ENCODE measurements at places on chromosomes 4 and X. TPM values are rescaled to one million over a fixed set of nuclear protein-coding genes. Genes with fewer than 3 reads are reported as not detected.

Gene CISD2
- 27.6 TPM for polyA plus RNA-seq

Gene SCML2
- 0.73 TPM for polyA plus RNA-seq

Gene RTL3
- not detected for polyA plus RNA-seq

Gene RASGEF1B
- polyA plus RNA-seq: 2.3 TPM

Gene FHL1
- 19.7 TPM for polyA plus RNA-seq

Gene PRSS12
- polyA plus RNA-seq: not detected

Gene CNKSR2
- polyA plus RNA-seq: 8.0 TPM

Gene NLRP2B
- polyA plus RNA-seq: not detected

Gene SMARCA1
- 0.14 TPM for polyA plus RNA-seq

Gene TXK
- polyA plus RNA-seq: 77.2 TPM

Gene FGF13
- not detected for polyA plus RNA-seq

GRCh38 chr4:173199553-173199952, 30.9 kb downstream of the GALNT7 start:
- no peak for DNase-seq

DNA sequence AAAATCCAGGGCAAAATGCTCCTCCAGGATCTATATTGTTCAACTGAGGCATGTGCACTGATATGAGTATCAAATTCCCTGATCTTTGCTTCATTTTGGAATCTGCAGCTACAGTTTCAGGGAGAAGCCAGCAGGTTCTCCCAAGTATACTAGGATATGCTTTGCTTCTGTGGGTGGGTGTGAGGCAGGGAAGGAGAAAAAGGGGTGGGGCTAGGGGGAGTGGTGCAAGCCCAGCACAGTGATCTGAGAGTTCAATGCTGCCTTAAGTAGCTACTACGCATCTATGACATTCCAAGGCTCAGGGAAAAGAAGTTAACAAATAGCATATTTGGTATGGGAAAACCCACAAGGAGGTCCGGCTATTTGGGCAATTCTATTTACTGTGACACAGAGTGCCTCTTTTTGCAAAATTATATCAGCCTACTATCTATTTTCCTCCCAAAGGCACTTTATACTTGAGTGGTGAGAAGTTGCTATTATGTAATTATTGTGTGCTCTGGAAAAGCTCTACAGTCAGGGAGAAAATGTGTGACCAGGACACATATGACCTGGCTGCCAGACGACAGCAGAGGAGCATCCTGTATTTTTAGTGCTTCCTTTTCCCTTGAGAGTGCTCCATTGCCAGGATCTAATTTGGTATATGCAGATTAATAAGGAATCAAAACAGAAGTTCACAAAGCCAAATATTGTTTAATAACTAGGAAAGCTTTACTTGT, 162.0 kb downstream of the RNF150 start:
- DNase-seq: no peak

DNA sequence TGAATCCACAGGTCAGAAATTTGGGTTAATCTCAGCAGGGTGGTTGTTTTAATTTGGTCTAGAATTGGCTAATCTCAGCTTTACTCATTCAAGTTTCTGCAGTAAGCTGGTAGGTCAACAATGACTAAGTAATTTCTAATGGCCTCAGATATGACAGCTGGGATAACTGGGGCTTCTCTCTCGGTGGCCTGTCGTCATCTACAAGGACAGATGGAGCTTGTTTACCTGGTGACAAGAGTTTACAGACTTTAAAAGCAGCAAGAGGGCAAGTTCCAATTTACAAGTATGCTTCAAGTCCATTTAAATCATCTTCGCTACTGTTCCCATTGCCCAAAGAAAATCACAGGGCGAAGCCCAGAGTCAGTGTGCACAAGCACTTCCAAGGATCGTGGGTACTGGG, 453.9 kb downstream of the PDHA2 start:
- DNase-seq: no peak

DNA sequence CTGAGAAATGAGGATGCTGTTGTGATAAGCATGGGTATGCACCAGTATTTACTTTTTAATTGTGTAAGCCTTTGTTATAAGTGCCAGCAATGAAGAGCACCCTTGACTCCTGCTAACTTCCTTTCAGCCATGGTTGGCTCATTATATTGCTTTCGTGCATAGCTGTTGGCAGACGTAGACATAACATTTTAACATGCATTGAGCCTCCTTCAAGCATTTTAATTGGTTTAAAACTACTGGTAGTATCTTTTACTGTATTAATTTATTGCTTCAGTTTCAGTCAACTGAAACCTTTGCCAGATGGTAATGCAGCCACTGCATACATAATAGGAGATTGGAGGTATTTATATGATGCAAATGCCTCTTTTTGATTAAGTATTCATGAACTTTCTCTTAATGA, 1285.4 kb downstream of the PCDH18 start:
- DNase-seq: no peak

- no peak for DNase-seq
Observed at GRCh38 chr4:66489370-66489769, 819.1 kb upstream of the EPHA5 start.

GRCh38 chr4:13912436-13912925, 285.0 kb upstream of the BOD1L1 start:
- DNase-seq: no peak

DNA sequence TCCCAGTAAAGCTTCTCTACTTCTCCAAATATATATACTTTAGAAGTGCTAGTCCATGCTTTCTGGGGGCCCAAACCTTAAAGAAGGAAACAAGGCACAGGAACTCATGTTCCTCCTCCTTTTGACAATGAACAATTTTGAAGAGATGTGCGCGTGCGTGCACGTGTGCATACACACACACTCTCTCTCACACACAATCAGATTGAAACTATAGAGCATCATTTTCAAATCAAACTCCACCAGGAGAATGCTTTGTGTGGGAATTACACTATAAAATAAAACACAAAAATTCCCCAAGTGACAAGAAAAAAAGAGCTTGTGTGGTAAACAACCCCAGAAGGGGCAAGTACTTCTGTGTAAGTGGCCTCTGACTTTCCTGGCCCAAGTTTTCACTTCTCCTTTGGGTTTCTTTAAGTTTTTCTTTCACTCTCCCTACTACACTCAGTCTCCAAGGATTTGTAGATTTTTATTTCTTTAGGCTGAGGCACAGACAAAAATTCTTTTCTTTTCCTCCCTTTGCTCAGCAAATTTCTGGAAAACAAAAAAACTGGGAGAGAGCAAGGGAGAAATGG, 46.6 kb upstream of the SHISA3 start:
- DNase-seq: no peak

DNA sequence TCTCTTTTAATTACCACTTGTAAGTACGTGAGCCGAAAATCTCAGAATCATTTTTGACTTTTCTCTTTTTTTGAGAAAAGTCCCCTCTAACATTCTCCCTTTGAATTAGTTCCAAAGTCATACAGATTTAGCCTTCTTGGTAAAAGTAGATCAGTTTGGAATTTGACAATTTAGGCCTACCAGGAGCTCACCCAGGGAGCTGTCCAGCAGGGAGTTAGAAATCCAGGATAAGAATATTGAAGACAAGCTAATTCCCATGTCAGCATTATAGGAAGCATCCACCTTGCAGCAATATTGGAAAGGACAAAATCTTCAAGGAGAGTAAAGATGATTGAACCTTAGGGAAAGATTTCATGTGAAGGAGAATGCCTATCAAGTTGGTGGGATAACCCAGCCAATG, 352.2 kb upstream of the CPEB2 start:
- DNase-seq: no peak

GRCh38 chr4:137641544-137641943, 109.2 kb upstream of the PCDH18 start:
- no peak for DNase-seq

DNA sequence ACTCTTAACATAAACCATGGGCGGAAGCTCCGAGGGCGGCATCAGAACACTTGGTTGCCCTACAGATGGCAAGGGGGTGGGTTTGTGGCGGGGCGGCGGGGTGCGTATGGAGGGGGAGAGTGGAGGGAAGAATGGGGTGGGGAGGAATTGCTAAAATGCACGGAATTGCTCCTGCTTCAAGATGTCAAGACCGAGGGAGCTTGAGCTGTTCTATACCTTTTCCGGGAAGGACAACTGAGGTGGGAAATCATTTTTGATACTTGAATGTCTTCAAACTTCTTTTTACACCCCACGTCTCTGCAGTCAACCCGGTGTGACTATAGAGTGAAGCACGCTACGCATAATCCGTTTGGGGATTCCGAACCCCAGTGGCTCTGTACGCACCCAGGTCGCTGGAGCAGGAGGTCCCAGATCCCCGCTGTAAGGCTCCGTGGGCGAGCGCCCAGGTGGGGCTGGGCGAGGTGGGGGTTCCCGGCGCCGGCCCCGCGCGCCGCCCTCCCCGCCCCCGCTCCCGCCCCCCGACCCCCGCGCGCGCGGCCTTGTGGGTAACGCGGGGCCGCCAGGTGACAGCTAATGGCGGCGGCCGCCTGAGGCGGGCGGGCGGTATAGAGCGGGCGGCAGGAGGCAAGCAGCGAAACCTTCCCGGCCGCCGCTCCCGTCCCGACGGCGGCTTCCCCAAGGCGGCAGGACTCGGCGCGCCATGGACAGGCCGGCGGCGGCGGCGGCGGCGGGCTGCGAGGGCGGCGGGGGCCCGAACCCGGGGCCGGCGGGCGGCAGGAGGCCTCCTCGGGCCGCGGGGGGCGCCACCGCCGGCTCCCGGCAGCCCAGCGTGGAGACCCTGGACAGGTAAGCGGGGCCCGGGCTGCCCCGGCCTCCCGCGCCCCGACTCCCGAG, at the start of gene MTMR1:
TSS of gene MTMR1 (plus strand) at position 566 of the 894 bp plus-strand sequence. CDS start at position 701, 135 bp downstream.
- DNase-seq: peak; percentile 58

GRCh38 chrX:148542481-148543255, 42.3 kb downstream of the AFF2 start:
- no peak for DNase-seq

DNA sequence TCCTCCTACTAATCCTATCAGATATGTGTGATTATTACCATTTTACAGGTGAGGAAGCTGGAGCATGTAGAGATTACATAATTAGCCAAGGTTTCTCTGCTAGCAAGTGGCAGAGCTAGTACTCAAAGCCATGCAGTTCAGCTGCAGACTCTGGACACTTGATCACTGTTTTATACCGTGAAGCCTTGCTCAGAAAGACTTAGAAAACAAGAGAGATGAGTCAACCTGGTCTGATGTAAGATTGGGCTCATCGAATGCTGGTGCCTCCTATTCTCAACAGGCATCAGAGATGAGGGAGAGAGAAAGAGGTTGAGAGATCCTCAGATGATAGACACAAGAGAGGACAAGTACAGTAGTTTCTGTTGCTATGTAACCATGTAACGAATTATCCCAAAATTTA, 19.0 kb upstream of the PDE5A start:
- no peak for DNase-seq

DNA sequence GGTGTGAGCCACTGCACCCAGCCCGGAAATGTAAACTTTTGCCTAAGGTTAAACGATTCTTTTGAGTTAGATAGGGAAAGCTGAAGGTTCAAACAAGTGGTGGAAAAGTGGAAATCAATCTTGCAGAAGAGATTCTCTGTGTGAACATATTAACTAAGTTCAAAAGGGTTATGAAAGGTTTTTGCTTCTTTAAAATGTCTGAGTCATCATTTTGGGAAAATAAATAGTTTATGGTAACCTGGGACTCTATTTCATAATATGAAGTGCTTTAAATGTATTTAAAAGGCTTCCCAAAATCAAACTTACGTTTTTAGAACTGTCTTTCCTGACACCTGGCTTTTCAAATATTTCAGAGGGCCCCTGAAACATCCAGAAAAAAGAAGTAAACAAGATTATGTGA, 73.6 kb upstream of the MID1IP1 start:
- no peak for DNase-seq

DNA sequence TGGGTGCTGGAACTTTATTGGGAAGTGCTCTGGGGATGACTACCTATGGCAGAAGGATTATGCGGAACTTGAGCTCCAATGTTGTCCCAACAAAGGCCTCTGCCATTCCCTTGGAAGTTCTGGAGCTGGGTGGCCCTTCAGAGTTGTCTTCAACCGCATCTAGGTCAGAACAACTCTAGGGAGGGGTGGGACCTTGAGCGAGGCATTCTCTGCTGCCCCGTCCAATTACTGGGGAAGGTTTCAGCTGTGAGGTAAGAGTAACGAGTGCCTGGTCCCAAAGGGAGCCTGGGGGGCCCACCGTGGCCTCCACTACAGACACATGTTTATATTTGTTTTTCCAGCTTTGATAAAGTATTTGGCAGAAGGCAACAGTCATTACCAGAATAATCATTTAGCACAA, 79.4 kb downstream of the MAOA start:
- DNase-seq: no peak

DNA sequence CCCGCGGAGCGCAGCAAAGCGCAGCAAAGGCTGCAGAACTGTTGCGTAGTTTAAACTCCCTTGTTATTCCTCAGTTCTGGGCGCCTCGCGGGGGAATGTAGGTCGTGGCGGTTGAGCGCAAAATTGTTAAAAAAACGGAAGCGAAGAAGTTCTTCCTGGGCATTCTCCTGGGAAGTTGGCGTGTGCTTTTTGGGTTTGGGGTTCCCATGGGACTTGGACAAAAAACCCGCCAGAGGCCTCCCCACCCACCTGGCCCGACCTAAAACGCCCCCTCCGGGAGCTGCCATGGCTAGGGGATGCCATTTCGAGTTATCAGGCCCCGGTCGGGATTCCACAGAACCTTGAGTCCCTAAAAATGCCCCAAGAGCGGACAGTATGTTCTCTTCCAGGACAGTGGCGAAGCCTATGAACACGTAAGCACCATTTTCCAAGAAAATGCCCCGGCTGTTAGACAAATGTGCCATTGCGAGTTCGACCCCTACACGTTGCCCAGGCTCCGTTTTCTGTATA, 8.9 kb downstream of the ZIC3 start:
- no peak for DNase-seq

- peak; percentile 48 for DNase-seq
Observed at GRCh38 chrX:15334561-15334960, 762 bp downstream of the PIGA start.

DNA sequence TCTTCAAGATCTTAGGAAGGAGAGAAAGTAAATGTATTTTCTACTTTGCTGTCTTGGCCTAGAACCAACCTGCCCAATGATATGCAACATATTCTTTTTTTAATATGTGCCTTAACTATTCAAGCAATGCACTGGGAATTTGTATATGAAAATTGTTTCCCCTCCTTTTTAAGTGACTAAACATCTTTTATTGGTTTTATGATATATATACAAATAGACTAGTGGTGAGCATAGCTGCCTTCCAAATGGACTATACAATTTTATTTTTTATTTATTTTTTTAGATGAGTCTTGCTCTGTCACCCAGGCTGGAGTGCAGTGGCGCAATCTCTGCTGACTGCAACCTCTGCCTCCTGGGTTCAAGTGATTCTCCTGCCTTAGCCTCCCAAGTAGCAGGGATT, 10.3 kb downstream of the NOCT start:
- DNase-seq: no peak

DNA sequence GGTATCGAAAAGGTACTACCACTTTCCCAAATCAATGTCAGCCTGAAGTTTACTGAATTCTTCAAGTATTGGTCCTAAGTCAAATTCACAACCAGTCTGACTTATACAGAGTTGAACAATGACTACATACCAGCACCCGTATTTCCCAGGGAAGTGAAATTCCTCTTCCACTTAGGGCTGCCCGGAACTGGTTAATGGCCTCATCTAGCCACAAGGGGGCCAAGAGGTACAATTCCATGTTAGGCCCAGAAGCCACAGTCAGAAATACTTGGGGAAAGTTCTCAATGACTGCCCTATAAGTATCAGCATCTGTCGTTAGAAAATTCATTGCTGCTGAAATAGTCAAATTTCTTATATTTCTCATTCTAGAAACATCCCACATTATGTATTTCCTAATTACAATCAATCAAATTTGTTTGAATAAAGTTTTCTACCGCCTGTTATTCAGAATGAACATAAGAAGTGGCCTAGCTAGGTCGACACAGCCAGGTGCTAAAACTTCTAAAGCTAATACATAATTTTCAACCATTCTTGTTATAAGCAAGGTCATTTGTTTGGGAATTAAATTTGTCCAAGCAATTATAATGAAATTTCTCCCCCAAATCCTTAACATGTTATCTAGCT, 5.6 kb upstream of the PCDH7 start:
- DNase-seq: no peak

Data from CD4-positive, CD25-positive, alpha-beta regulatory T cell (primary cell).